ENCODE measurements at places on chromosomes 4 and X. TPM values are rescaled to one million over a fixed set of nuclear protein-coding genes. Genes with fewer than 3 reads are reported as not detected.

GRCh38 chr4:123403080-123403604, 6.5 kb downstream of the SPRY1 start:
- DNase-seq, result no peak
- H3K36me3 ChIP-seq, result peaks cover 34% of the 10 kb centered on the region
- H3K4me1 ChIP-seq, result peaks cover 17% of the 10 kb centered on the region
- H3K4me3 ChIP-seq, result peak overlapping the region; percentile 75
- no peaks in the 10 kb centered on the region for H3K27me3 ChIP-seq

DNA sequence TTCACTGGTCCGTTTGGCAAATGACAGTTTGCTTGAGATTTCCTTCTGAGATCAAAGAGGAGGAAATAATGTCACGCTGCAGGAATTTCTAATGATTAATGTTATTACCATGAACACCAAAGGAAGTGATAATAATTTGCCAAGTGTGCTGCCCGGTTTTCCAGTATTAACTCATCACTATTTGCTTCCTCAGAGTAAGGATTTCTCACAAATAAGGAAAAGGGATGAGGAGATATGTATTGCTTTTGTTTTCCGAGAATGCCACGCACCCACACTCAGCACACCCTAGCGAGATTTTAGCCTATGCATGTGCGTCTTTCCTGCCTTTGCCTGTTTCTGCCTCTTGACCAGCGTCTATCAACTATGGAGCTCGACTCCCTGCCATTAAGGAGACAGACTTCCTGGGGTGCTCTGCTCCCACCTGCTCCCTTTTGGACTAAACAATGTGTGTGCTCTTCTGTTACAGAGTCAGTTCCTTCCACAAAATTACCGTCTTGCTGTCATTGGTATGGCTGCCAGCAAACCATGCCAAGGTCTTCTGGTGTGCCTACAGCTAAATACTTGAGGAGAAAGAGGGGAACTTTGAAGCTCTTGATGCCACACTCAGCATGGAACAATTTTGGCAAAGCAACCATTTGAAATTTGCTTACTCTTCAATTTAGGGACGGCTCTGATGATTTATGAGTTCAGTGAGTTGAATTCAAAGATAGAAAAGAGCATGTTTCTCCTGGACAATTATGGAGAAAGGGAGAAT, 393.1 kb upstream of the ZFP42 start:
- H3K4me3 ChIP-seq, result no peak overlapping the region
- no peaks in the 10 kb centered on the region for H3K36me3 ChIP-seq
- DNase-seq, result no peak

DNA sequence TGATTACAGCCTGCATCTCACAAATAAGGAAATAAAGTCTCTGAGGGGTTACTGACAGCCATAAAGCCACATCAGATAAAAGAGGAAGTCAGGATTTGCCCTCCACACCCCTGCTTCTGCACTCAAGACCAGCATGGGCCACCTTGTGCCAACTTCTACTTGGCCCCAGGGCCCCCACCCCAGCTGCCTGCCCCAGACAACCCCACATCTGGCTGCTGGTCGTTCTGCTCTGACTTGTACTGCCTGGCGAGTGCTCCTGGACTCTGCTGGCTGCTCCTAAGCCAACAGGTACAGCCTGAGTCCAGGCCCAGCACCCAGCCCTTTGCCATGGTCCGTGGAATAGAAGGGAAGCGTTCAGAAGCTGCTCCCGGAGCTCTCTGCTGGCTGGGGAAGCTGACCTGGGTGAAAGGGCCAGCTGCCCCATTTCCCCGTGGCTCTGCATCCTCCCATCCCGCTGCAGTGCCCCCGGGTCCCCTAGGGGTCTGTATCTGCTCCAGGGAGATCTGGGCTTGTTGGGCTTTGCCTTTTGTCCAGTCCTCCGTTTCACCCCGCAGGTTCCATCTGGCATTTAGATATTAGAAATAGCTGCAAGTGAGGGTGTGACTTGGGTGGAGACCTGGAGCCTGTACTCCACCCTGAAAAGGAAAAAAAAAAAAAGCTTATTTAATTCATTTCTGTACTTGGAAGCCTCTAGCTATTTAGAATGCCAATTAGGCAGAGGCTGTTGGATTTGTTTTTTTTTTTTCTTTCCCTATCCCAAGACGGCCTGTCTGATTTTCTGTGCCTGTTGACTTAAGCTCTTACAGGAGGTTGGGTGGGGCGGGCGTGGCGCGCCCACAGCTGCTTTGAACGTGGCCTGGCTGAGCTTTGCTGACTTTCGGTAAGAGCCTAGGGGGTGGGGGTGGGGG, 194.7 kb downstream of the PTTG2 start:
- no peaks in the 10 kb centered on the region for H3K36me3 ChIP-seq
- peaks cover 41% of the 10 kb centered on the region for H3K4me1 ChIP-seq

- peaks cover 46% of the 10 kb centered on the region for H3K36me3 ChIP-seq
- no peak for DNase-seq
- no peaks in the 10 kb centered on the region for H3K4me1 ChIP-seq
- H3K27me3 ChIP-seq, result no peaks in the 10 kb centered on the region
These were observed 29.7 kb downstream of the EIF4E start for GRCh38 chr4:98899277-98899676.

DNA sequence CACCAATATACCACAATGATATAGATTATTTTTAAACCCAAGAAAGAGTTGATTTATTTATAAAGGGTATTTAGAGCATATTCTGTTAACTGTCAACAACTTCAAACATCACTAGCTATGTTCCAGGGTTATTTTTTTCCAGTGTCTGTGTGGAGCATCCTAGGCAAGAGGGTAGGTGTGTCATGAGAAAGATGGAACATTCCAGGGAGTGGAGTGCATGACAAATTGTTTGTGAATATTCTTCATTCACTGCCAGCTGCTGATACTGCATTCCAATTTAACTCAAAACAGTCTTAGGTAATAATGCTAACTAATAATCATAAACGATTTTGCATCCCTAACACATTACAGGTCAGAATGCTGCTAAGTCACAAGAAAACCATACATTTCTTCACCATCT, 148.7 kb upstream of the RASGEF1B start:
- H3K27ac ChIP-seq, result no peak overlapping the region
- no peaks in the 10 kb centered on the region for H3K4me1 ChIP-seq
- H3K4me3 ChIP-seq, result no peak overlapping the region

DNA sequence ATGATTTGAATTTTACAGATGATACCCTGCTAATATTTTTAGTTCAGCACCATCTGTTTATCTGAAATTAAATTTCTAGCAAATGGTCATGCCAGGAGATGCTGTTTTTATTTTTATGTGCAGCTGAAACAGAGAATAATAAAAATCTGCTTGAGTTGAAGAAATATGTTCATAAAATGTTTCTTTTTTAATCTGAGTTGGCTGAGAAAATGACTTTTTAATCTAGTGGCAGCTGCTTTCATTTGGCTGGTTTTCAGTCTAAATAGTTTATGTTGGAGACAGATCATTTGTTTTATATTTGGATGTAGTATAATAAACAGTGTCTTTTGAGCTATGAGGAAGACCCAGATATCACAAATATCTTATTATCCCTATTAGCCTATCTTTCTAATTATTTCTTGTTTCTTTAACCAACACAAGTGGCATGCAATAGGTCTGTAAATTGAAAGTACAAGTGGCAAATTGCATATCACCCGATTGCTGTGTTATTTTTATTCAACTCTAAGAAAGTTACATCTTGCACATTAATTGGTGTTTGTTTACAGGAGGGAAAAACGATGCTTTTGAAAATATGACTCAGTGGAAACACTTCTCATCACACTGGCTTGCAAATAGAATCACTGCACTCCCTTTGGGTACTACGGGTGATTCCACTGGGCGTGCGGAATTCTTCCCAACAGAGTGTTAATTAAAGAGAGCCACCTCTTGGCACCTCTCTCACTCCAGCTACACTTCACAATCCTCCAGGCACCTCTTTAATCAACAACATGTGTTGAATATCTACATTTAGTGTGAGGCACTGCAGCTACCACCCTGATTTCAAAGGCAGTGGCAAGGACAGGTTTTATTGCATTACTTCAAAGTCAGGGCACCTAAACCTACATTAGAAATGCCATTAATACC, 51.7 kb upstream of the AP1S2 start:
- H3K27me3 ChIP-seq, result no peaks in the 10 kb centered on the region
- H3K4me1 ChIP-seq, result no peaks in the 10 kb centered on the region
- H3K4me3 ChIP-seq, result no peak overlapping the region
- no peak overlapping the region for H3K27ac ChIP-seq

DNA sequence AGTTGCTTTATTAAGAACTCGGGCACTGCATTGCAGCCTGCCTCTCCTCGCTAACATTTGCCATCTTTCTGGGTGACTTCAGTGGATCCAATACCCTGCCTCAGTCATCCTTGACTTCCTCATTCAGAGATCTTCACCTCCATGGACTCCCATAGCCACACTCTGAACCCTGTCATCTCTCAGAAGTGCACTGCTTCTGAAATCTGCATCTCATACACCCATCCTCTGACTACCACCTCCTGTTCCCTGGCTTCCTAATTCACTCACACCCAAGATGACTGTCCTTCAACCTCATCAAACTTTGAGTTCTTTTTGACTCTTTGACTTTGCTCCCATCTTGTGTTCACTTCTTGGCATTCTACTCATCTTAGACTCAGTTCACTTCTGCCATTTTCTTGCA, 25.3 kb upstream of the CYBB start:
- no peak for DNase-seq
- H3K27me3 ChIP-seq, result no peaks in the 10 kb centered on the region
- no peak overlapping the region for H3K4me3 ChIP-seq
- H3K36me3 ChIP-seq, result no peaks in the 10 kb centered on the region

DNA sequence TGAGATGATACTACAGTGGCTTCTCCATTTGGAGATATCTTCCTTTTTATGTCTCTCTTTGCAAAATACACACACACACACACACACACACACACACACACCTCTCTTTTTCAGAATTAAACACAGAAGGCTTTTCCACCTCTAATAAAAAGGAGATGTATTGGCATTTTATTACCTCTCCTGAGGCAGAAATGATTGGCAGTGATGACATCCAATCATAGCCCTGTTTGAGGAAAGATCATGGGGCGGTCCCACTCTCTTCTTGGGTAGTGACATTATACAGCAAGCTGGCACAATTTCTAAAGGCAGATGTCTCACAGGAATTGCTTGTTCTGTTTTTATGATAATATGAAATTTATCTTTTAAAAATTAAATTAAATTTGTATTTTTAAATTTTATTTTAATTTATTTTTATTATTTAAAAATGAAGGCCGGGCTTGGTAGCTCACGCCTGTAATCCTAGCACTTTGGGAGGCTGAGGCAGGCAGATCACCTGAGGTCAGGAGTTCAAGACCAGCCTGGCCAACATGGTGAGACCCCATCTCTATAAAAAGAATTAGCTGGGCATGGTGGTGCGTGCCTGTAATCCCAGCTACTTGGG, 15.6 kb downstream of the CHRNA9 start:
- H3K4me1 ChIP-seq, result no peaks in the 10 kb centered on the region
- no peaks in the 10 kb centered on the region for H3K36me3 ChIP-seq
- H3K27ac ChIP-seq, result no peak overlapping the region
- no peaks in the 10 kb centered on the region for H3K27me3 ChIP-seq
- no peak for DNase-seq

DNA sequence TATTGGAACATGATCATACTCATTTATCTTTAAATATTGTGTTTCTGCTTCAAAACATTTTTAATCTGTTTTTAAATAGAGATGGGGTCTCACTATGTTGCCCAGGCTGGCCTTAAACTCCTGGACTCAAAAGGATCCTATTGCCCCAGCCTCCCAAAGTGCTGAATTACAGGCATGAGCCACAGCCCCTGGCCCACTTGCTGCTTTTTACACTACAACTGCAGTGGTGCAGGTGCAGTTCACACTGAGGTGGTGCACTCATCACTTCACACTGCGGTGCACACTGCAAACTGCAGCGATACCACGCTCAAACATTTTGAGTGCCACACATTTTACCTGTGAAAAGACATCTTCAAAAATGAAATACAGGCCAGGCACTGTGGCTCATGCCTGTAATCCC, 10.8 kb downstream of the RPS3A start:
- no peak overlapping the region for H3K27ac ChIP-seq
- H3K27me3 ChIP-seq, result no peaks in the 10 kb centered on the region
- no peak for DNase-seq
- no peak overlapping the region for H3K4me3 ChIP-seq

GRCh38 chrX:22203186-22203585, 69.5 kb upstream of the CBLL2 start:
- H3K36me3 ChIP-seq, result no peaks in the 10 kb centered on the region
- DNase-seq, result no peak
- no peak overlapping the region for H3K27ac ChIP-seq
- H3K27me3 ChIP-seq, result no peaks in the 10 kb centered on the region

- H3K36me3 ChIP-seq, result peaks cover 99% of the 10 kb centered on the region
- no peak for DNase-seq
- H3K27ac ChIP-seq, result no peak overlapping the region
These were observed 57.1 kb downstream of the TNIP2 start for GRCh38 chr4:2698951-2699505.

- no peaks in the 10 kb centered on the region for H3K36me3 ChIP-seq
- no peak for DNase-seq
- no peak overlapping the region for H3K27ac ChIP-seq
- no peaks in the 10 kb centered on the region for H3K4me1 ChIP-seq
- H3K27me3 ChIP-seq, result no peaks in the 10 kb centered on the region
These were observed 308.7 kb upstream of the FAM241A start for GRCh38 chr4:111836601-111837000.

GRCh38 chrX:65723706-65724105, 56.3 kb downstream of the MSN start:
- DNase-seq, result no peak
- no peaks in the 10 kb centered on the region for H3K27me3 ChIP-seq
- peaks cover 39% of the 10 kb centered on the region for H3K4me1 ChIP-seq
- H3K27ac ChIP-seq, result peak overlapping the region; percentile 36
- H3K4me3 ChIP-seq, result no peak overlapping the region
- H3K36me3 ChIP-seq, result peaks cover 40% of the 10 kb centered on the region

DNA sequence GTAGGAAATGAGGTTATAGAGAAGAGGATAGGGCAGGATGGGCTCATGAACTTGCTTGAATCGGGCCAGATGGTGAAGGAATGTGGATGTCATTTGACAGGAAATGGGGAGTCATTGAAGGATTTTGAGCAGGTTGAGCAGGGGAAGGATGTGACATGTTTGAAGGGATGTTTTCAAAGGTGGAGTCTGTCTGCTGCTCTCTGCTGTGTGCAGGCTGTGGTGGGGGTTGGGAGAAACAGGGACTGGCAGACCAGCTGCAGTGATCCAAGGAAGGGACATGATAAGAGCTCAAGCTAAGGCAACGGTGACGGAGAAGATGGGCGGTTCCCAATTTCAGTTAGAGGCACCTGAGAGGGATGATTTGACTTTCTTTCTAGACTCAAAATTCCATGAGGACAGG, 14.0 kb upstream of the XPNPEP2 start:
- no peak overlapping the region for H3K27ac ChIP-seq
- no peaks in the 10 kb centered on the region for H3K4me1 ChIP-seq
- no peak overlapping the region for H3K4me3 ChIP-seq
- no peaks in the 10 kb centered on the region for H3K27me3 ChIP-seq
- H3K36me3 ChIP-seq, result no peaks in the 10 kb centered on the region

Gene LRP2BP
- total RNA-seq, result 1.5 TPM

Gene NPFFR2
- total RNA-seq, result not detected

Gene RBBP7
- total RNA-seq, result 61.7 TPM

Gene GAB1
- 63.3 TPM for total RNA-seq

Gene TKTL1
- total RNA-seq, result not detected

Gene TLR10
- total RNA-seq, result 1.2 TPM

Gene TCP11X2
- 0.27 TPM for total RNA-seq

Data from lower lobe of right lung (tissue), 2 donors.